ENCODE measurements at places on chromosomes 13 and 19. TPM values are rescaled to one million over a fixed set of nuclear protein-coding genes. Genes with fewer than 3 reads are reported as not detected.
A peak's percentile ranks its signal among the peaks of the same experiment; 100 is the strongest.

NCR1 gene
- total RNA-seq: not detected

ZNF442 gene
- total RNA-seq: 0.64 TPM

MISP gene
- total RNA-seq: under 0.01 TPM

SERPINE3 gene
- total RNA-seq: not detected

ARID3A gene
- total RNA-seq: 39.3 TPM

MIA gene
- total RNA-seq: not detected

ZNF525 gene
- total RNA-seq: 2.6 TPM

ZNF208 gene
- total RNA-seq: under 0.01 TPM

LRP3 gene
- total RNA-seq: 11.2 TPM

PODNL1 gene
- 2.6 TPM for total RNA-seq

ZNF626 gene
- total RNA-seq: 13.4 TPM

DNA sequence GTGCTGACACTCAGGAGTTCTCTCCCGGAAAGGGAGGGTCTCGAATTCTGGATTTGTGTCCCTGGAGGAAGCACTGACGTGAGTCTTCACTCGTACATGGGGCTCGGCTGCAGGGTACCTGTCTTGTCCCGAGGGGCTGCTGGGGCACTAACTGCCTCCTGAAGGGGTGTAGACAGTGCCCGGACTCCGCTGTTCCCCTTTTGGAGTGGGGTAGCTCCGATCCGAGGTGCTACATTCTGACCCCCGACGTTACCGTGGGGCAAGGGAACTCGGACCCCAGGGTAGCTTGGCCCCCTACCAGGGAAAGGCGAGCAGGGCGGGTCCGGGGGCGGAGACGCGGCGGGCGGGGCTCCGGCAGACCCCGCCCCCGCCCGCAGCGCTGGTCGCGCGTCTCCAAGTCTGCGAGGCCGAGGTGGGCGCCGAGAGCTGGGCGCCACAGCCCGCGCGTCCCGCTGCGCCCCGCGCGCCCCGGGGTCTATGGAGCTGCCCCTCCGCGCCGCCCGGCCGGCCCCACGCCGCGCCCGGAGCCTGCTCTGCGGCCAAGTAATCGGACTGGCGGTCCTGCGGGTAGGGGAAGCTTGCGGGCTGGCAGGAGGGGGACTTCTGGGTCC is at the start of gene NPAS1:
Gene NPAS1 (plus strand): TSS at position 407 of the 611 bp plus-strand sequence. CDS start 1,211 bp downstream, outside the sequence.
- no peak for DNase-seq

DNA sequence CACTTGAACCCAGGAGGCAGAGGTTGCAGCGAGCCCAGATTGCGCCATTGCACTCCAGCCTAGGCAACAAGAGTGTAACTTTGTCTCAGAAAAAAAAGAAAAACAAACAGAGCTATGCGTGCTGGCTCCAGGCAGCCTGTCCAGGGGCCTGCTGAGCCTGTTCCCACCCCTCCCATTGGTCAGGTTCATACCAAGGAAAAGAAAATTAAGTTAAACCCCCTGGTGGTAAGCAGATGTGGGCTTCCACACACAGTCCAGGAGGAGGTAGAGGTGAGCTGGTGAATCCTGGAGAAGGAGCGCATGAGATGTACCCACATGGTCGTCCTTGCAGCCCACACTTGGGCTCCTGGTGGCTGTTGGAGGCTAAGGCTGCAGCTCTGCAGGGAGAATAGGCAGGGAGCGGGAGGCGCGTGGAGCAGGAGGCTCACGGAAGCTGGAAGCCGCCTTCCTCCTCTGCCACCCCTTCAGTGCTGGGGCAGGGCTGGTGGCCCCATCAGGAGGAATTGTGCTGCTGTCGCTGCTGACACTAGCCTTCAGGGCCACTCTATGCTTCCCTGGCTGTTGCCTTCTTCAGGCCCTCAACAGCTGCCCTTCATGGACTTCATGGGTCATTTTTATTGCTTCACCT is 10.5 kb upstream of the CHAMP1 start:
- DNase-seq: no peak

- peak; percentile 56 for DNase-seq
These were observed 4.3 kb upstream of the ZNF17 start for GRCh38 chr19:57406516-57407123.

- no peak for DNase-seq
These were observed 631 bp downstream of the TRMT1 start for GRCh38 chr19:13115936-13116281.

- DNase-seq: no peak
These were observed 610.2 kb downstream of the UQCRFS1 start for GRCh38 chr19:28602675-28603298.

GRCh38 chr19:40400559-40400958 is 10.6 kb upstream of the HIPK4 start:
- no peak for DNase-seq

DNA sequence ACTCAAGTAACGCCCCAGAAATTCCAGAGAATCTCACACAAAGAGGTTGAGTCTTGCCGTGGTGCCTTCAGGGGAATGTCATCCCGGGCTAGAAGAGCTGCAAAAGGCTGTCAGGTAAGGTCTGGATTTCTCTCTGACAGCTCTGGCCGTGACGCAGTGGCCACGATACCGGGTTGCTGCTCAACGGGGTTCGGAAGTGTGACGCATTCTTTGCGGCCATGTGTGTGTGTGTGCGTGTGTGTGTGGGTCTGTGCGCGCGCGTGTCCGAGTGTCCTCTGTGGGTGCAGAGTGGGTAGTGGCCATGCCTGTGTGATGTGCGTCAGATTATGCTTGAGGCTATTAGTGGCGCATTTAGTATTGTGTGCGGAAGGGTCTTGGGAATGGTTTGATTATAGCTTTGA is 306 bp downstream of the ZNF540 start:
- no peak for DNase-seq

- no peak for DNase-seq
These were observed 29.8 kb upstream of the ZNF254 start for GRCh38 chr19:24057144-24057543.

DNA sequence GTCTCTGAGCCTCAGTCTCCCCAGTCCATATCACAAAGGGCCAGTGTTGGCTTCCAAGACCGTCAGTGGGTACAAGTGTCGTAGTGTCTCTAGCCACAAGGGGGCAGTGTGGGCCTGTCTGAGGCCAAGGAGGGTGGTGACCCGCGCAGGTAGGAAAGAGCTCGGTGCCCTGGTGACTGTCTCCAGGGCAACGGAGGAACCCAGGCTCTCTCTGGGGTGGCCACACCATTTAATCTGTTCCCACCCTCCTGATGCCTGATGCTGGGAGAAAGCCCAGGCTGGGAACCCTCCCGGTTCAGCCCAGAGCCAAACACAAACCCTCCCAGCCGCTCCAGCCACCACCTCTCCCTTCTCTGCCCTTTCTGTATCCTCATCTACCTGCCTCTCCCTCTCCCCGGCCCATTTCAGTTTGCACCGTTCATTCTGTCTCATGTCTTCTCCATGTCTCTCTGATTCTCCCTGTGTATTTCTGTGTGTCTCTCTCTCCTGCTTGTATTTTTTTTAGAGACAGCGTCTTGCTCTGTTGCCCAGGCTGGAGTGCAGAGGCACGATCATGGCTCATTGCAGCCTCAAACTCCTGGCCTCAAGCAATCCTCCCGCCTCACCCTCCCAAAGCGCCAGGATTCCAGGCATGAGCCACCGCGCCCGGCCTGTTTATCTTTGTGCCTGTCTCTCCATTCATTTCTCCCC is 17.5 kb upstream of the MEIS3 start:
- DNase-seq: peak; percentile 60

DNA sequence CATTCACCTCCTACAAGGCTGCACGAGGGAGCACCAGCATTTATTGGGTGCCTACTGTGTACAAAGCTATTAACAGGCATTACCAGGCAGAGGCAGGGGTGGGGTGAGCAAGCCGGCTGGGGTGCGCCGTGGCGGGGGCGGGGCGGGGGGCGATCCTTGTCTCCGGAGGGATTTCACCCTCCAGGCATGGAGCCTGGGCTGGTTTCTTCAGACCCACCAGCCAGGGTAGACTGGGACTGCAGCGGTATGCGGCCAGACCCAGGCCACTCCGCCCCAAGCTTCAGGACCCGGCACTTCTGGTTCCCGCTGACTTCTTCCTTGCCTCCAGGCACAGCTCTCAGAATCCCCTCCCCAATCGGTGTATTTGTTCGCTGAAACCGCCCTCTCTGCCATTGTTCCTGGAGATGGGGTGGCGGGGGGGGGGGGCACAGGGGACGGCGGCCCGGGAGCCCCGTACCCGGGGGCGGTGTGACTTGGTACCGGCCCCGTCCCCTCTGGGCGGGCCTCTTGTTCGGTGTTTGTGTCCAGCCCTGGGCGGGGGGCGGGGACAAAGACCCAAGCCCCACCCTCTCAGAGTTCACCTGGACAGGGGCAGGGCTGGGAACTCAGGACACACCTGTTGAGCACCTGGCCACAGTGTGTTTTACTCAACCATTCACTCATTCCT is 14.4 kb downstream of the TJP3 start:
- no peak for DNase-seq

DNA sequence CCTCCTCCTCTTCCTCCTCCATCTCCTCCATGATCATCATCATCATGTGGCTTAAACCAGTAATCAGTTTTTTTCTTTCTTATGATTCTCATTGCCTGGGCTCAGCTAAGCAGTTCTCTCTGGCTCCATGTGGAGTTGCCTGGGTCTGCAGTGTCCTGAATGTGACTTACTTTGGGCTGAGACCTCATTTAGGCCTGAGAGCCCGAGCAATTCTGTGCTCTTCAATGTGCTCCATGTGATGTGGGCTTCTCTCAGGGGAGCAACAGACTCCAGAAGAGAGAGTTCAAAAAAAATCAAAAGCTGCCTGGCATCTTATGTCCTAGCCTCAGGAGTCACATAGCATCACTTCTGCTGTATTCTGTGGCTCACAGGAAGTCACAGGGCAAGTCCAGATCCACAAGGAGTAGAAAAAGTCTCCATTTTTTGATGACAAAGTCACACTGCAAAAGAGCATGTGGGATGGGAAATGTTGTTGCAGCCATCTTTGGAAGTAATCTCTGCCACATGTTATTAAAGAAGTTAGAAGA is 128.7 kb downstream of the MAB21L1 start:
- DNase-seq: no peak

GRCh38 chr19:16562608-16563025 is 9.6 kb downstream of the SLC35E1 start:
- DNase-seq: no peak

GRCh38 chr19:49141352-49141751 is 13.8 kb downstream of the HRC start:
- DNase-seq: no peak

DNA sequence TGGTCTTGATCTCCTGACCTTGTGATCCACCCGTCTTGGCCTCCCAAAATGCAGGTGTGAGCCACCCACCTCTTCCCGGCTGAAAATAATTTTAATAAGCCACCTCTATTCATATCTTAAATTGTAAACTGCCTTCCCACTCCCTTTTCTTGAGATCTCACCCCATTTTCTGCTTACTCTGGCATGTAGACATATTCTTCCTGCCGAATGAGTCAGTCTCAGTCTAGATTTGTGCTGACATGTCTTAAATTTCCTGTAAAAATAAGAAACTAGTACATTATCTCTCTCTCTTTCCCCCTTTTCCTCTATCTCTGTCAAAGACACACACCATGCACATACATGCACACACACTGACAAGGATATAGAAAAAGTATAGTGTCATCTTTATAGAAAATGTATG is 60.9 kb downstream of the THSD1 start:
- DNase-seq: no peak

- DNase-seq: peak; percentile 64
These were observed 248.8 kb downstream of the DACH1 start for GRCh38 chr13:71618159-71618558.

DNA sequence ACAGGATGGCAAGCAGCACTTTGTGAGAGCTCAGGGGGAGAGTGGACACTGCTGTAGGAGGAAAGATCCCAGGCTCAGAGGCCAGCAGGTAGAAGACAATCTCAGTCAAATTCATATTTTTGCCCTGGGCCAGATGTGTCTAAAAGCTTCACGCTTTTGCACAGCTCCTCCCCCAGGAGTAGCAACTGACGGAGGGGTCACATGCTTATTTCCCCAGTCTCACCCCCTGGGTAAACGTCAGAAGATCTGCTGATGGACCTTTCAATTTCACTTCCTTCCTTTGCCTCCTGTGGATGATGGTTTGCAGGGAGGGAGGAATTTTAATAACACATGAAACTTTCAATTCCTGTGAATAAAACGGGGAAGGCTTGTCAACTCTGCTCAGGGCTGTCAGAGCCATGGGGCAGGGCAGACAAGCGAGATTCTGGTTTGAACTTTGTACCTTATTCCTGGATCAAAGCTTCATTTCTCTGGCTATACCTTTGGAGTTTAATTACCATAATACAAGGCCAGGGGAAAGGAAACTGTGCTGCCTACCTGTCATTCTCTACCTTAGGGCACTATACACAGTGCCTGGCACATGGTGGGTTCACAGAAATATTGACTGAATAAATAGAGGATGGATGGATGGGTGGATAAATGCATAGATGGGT is 41.0 kb downstream of the POU4F1 start:
- no peak for DNase-seq

DNA sequence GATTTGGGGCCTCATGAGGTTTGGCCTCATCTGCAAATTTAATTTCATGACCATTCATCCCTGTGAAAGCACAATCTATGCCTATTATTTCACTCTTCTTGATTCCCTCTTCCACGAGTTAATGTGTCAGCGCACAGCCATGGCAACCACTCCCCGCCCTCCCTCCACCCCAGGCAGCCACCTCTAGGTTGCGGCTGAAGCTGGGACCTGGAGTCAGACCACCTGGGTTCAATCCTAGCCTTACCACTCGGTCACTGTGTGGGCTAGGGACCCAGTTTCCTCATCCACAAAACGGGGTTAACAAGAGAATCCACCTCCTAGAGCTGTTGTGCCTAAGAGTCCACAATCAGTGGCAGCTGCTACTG is 9.8 kb downstream of the CHST8 start:
- DNase-seq: no peak

DNA sequence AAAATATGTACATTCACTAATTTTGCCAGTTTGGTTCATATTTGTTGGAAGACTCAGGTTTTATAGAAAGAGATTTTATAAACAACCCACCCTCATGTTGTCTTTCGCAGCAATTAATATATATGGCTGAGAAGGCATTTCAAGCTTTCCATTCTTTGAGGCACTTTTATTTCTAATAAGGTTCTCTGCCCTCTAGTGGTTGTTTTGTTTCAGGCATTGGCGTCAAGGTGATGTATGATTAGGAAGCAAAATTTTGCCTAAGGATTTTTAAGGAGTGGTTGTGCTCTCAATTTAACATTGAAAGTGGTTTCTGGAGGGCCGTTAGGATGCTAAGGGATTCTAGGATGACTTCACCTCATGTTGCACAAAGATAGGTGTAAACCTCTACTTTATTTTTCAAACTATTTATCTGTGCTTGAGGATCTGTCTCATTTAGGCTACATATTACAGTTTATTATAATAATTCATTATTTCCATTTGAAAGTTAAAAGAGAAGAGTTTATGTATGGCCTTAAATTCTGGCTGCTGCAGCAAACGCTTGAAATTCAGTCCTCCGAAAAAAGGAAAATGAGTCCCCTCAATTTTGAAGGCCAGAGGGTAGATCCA is 35.9 kb downstream of the OXGR1 start:
- peak; percentile 28 for DNase-seq

GRCh38 chr19:30028992-30029343 is 86.9 kb downstream of the URI1 start:
- DNase-seq: no peak

- no peak for DNase-seq
These were observed 34.4 kb upstream of the SACS start for GRCh38 chr13:23467932-23468278.

- peak; percentile 95 for DNase-seq
These were observed 17.8 kb downstream of the SPC24 start for GRCh38 chr19:11137542-11138384.

All from fibroblast of villous mesenchyme (primary cell).